ENCODE measurements at places on chromosomes 5 and 9. TPM values are rescaled to one million over a fixed set of nuclear protein-coding genes. Genes with fewer than 3 reads are reported as not detected.

Gene BRINP1
- 2.7 TPM for total RNA-seq

Gene SERF1B
- total RNA-seq, result 40.3 TPM

Gene SLC46A2
- not detected for total RNA-seq

Gene CDC25C
- total RNA-seq, result 1.6 TPM

Gene SLC45A2
- total RNA-seq, result 0.82 TPM

Gene RALGDS
- 41.2 TPM for total RNA-seq

Gene MSX2
- total RNA-seq, result 5.6 TPM

Gene ENTPD2
- total RNA-seq, result 0.55 TPM

Gene RPL37
- total RNA-seq, result 981 TPM

Gene IFNB1
- total RNA-seq, result 3.2 TPM

GRCh38 chr9:21454149-21454548 lies 13.9 kb downstream of the IFNA1 start:
- DNase-seq, result peak; percentile 64

DNA sequence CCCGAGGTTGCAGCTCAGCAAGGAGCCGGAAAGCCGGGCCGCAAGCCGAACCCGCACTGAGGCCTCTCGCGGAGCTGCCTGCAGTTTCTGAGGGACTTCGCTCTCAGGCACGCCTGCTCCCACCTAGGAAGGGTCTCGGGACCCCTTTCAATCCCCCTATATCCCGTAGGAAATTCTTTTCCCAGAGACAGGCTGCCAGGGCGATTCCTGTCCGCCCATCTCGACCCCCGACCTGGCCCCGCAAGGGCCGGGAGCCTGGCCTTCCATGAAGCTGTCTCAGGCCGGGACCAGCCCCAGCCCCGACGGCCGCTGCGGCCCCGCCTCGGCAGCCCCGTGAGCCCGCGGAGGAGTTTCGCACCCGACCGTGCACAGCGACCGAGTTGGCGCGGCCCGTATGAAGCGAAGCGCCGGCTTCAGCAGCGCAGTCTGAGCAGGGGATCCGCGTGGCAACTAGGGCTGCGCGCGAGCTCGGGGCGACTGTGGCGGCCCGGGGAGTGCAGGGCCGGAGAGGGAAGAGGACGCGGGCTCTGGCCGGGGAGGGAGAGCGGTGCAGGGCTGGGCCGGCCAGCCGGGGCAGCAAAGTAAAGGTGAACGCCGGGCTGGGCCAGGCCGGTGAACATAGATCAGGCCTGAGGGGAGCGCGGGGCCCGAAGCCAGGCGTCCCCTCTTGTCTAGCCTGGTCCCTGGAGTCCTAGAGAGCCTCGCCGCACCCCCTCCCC lies 977 bp upstream of the PRDM12 start:
- no peak for DNase-seq

- no peak for DNase-seq
These were observed 166.2 kb downstream of the PAX5 start for GRCh38 chr9:36867672-36868471.

DNA sequence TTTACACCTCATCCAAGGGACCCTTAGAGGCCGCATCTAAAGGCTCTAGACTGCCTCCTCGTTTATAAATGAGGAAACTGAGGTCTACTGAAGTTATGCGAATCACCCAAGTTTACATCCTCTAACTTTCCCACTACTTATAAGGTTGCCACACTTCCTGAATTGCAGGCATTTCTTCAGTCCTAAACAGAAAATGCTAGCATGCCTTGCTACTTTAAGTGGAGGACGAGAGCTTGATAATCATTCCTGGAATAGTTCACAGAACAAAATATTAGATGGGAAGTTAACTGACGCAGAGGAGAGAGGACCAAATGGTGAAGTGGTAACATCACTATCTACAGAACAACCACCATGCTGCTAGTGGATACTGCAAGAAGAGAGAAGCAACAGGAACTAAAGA lies 85.8 kb downstream of the GNAQ start:
- DNase-seq, result peak; percentile 62

DNA sequence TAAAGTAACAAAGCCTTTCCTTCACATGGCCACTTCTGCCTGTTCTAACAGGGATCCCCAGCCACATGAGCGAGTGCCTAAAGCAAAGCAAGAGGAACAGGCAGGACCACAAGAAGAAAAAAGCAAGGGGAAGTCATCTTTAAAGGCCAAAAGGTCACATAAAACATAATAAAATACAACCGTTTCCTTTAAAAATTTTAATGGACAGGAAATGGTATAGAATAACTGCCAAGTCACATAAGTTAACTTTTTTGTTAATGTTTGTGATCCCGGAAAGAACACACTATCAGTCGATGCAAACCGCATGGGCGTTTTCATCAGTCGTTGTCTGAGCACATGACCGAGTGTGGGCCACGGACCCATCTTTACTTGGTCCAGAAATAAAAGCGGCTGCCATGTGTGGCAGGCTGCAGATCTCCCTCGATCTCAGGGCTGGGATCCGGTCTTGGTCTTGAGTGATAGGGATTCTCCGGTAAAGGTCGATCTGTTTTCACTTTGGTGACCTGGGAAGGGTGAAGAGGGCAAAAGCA lies 15.6 kb downstream of the NDUFA8 start:
- no peak for DNase-seq

- no peak for DNase-seq
These were observed 8.0 kb upstream of the WHRN start for GRCh38 chr9:114513055-114513958.

- no peak for DNase-seq
These were observed 124.4 kb upstream of the MSX2 start for GRCh38 chr5:174599992-174600391.

DNA sequence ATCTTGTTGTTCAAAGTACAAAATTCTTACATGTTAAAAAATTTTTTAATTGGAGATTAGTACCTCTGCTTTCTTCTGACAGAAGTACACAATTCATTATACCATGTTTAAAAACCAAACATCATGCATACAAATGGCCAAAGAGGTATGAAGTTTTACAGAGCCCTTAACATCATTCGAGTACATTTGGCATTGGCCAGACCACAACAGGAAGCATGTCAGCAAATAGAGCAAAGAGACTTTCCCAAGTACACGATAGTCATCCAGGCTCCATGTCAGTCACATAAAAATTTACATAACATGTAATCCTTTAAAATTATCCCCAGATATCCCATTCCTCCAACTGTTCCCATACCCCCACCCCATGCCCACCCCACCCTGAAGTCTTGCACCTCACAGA lies 22.5 kb downstream of the HMGCS1 start:
- peak; percentile 14 for DNase-seq

DNA sequence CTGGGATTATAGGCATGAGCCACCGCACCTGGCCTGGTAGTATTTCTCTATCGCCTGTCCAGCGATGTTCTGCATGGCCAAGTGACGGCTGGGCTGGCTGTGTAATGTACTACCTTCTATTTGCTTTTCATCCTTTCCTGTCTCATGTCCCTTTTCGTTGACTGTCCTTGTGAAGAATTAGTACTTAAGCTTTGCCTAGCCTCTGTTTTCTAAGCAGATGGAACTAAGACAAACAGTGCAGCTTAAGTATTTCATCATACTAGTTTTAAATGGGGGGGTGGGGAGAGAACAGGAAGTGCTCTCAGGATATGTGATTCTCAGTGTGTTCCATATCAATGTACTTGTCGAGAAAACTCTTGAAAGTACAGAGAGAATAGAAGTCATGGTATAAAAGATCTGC lies 31.7 kb upstream of the CCL21 start:
- no peak for DNase-seq

DNA sequence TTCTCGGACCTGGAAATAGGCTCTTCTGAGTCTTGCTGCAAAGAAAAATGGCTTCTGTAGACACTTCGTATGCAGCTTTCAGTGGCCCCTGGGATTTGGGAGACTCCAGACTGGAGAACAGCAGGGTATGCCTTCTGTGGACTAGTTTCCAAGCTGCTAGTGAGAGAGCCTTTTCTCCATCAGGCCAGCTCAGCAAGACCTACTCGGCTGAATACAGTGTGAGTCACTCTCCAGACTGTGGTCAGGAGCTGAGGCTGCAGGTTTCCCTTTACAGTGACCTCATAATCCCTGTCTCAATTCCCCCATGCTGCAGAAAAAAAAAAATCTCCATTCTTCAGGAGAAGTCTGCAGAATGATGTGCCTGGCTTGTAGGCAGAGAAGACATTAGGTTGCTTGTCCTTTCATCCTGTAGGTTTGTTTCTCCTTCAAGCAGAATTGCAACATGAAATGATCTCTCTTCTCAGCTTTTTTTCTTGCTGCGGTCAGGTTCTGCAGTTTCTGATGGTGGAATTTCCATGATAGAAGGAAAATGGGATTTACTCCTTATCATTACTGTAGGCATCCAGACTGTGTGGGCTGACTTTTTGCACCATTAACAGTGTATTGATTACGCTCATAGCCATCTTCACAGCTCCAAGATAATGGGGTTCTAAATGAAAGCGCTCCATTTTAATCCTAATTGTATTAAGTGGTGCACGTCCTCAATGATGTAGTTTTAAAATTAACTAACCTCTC lies 78.3 kb upstream of the TNFSF8 start:
- peak; percentile 95 for DNase-seq

- peak; percentile 96 for DNase-seq
These were observed 21.3 kb downstream of the NREP start for GRCh38 chr5:111735583-111736270.

- DNase-seq, result no peak
These were observed 53.5 kb upstream of the TJP2 start for GRCh38 chr9:69120380-69121154.

- no peak for DNase-seq
These were observed 48.7 kb downstream of the RICTOR start for GRCh38 chr5:39025456-39025855.

GRCh38 chr9:116870566-116870965 lies 183.5 kb downstream of the TRIM32 start:
- DNase-seq, result no peak

GRCh38 chr9:4829969-4830368 lies 37.2 kb downstream of the RCL1 start:
- peak; percentile 36 for DNase-seq

DNA sequence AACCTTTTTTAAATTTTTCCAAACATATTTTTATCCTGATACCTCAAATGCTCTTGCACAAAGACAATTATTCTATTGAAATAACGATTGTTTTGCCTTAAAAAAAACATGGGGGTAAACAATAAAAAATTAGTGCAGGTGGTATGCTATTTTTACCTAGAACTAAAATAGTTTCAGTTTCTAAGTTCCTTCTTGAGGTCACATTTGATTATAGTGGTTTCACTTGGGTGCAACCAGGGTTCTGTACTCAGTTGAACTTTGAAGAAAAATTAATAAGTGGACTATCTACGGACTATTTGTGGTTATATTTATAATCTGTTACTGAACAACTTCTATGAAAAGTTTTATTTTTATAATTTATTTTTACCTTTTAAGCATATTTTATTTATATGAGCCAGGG lies 387.1 kb upstream of the IZUMO3 start:
- DNase-seq, result no peak

DNA sequence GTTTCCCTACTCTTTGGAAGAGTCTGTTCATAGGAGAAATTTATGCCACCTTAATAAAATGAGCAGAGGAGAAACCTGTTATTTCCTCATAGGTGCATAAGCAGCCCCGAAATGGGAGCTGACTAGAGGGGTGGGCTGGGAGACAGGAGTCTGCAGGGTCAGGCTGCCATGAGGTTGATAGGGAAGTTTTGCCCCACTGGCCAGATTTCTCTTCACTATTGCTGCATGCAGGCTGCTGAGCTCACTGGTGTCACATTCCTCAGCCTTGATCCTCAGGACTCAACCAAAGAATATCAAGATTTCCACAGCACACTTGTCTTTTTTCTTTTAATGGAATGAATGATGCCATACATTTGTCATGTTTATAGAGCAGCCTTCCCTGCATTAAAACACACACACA lies 60.7 kb downstream of the BHMT start:
- no peak for DNase-seq

GRCh38 chr5:50963971-50964745 lies 297.7 kb downstream of the PARP8 start:
- DNase-seq, result no peak

DNA sequence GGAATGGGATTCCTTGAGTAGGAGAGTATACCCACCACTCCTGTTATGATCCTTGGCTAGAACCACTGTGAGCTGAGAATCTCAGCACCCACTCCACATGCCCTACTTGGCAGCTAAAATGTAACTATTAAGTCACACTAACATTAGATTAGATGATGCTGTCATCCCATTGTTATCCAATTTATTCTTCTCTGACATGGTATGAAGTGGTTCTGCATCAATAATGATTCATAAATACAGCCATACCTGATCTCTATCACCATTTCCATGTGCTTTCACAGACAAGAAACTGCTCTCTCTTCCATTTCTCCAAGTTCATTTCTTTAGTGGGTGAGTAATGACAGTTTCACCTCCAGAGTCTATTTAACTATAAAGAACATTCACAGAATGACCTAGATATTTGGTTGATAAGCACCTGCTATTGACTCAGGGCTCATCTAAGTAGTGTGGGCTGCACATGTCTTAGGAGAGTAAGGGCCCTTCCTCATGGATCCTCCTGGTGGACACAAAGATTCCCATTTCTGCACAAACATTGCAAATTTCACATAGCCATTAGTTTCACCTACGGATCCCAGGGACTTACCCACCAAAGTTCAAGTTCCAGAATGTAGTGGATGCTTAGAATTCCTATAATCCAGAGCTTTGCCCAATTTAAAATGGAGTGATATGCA lies 187.9 kb downstream of the EBF1 start:
- peak; percentile 6 for DNase-seq

GRCh38 chr9:93245437-93245970 lies 61.6 kb downstream of the WNK2 start:
- DNase-seq, result no peak

DNA sequence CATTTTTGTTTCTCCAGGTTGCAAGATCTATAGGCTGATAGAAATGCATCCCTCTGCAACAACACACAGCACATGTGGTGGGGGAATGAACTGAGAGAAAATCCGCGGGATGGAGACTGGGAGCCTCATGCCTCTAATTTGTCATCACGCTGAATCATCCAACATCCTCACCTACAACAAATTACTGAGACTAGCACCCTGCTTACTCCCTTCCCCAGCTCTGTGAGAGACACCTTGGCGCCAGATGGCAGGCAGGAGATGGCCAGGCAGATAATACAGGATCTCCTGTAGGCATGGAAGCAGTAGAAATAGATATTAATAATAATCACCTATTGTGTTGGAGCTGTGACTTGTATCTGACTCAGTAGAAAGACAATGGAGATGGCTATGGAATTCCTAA lies 276.9 kb downstream of the SEMA5A start:
- peak; percentile 26 for DNase-seq

GRCh38 chr5:141870871-141871270 lies 7.3 kb downstream of the PCDH1 start:
- no peak for DNase-seq

DNA sequence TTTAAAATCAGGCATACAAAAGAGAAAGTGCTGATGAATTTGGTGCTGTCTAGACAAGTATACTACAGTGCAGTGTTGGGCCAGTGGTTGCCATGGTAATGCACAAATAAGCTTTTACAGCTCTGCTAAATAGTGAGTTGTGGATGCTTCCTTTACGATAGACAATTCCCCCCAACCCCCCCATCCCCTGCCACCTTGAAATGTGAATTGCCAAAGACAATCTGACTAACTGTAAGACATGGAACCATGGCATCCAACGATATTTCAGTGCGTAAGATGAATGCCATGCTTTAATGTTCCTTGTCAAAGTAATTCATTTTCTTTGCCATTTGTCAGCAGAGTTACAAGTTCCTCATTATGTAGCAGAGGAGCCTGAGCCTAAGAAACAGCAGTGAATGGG lies 91.5 kb upstream of the NREP start:
- DNase-seq, result peak; percentile 38

Measured in astrocyte (in vitro differentiated cells and primary cell).